ENCODE measurements at places on chromosomes 7 and 10.

DNA sequence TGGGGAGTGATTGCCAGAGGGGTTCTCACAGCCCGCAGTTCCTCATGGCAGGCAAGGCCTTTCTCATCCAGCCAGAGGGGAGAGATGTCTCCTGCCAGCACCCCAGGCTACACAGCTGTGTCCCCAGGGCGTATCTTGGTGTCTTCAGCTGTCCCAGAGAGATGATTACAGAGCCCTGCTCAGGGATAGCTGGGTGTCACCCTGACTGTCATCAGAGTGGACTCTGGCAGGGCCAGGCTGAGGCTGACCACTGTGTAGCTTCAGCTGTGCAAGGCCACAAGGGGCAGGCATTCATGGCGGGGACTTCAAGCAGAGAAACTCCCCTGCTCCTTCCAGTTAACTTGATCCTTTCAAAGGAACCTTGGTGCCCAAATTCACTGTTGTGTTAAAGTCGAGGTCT, 124.2 kb downstream of the RGS10 start:
- no peak for DNase-seq

DNA sequence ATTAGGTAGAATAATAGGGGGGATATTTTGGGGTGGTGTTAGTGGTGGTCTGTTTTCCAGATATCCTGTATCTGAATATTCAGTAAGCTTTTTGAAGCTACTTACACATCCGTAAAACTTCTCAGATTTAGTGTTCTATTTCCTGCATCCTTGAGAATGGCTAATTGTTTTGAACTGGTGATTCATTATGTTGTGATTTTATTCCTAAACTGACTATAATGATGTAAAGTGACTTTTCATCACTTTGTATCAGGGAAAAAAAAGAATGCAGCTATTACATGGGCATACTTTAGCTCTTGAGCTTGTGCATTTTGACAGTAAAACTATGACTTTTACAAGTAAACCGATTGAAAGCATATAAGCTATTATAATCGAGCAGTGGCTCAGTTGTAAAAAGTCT, 18.2 kb downstream of the WAC start:
- no peak for DNase-seq

DNA sequence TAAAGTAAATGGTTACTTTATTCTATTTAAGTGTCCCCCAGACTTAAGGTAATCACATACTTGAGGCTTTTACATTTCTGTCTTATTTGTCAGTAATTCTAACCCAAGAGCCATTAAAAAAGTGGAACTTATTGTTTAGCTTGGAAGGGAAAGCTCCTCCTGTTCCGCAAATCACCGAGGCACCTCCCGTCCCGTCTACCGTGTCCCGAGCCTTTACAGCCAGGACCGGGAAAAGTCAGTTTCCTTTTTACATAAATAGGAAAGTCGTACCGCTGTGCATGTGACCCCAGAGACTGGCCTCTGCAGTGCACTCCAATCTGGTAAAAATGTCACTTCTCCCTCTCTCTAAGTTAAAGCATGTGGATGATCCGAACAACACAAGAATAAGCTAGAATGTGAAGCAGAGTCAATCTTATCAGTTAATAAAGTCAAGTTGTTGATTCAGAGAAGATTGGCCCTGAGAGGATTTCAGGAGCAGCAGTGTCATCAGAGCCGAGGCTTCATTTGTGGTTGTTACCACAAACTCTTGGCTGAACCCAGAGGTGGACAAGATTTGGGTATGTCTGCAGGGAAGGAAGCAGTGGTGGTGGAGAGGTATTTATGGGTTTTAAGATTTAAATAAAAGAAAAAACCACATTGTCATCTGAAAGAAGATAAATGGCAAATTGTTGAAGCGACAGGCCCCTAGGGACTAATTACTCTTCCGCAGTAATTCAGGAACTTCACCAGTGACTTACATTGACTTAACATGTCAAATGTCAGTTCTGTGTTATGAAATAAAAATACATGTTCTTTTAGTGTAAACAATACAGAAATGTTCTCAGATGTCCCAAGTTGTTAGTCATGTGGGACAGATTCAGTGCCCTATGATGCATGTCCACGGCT, 316.6 kb upstream of the ZNF32 start:
- DNase-seq = no peak

GRCh38 chr7:150374472-150374871, 4.7 kb upstream of the ZNF775 start:
- DNase-seq = no peak

GRCh38 chr10:78742730-78743615, 325.8 kb upstream of the ZMIZ1 start:
- no peak for DNase-seq

GRCh38 chr7:136046548-136046947, 69.4 kb upstream of the MTPN start:
- no peak for DNase-seq

DNA sequence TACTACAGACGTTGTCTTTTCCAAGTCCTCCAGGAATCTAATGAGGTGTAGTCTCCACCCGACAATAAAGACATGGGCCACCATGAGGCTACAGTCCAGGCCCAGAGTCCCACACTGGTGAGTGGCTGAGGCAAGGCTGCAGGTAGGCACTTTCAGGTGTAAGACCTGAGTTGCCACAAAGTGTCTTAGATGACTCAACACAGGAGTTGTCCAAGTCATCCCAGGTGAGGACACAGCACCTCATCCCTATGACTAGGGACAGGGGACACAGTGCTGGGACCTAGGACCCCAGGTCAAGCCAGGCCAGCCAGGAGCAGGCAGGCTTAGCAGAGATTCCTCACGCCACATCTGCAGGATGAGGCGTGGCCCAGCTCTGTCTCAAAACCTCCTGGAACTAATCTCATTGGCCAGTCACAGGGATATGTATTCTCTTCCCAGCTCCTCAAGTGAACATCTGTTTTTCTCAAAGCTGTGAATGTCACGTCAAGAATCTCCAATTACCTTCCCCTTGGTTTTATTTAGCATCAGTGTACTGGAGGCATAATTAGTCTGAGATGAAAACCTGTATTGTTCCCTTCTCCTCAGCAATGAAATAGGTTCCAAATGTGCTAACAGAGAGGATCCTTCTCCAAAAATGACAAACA, 254.6 kb downstream of the GRID1 start:
- DNase-seq = no peak

DNA sequence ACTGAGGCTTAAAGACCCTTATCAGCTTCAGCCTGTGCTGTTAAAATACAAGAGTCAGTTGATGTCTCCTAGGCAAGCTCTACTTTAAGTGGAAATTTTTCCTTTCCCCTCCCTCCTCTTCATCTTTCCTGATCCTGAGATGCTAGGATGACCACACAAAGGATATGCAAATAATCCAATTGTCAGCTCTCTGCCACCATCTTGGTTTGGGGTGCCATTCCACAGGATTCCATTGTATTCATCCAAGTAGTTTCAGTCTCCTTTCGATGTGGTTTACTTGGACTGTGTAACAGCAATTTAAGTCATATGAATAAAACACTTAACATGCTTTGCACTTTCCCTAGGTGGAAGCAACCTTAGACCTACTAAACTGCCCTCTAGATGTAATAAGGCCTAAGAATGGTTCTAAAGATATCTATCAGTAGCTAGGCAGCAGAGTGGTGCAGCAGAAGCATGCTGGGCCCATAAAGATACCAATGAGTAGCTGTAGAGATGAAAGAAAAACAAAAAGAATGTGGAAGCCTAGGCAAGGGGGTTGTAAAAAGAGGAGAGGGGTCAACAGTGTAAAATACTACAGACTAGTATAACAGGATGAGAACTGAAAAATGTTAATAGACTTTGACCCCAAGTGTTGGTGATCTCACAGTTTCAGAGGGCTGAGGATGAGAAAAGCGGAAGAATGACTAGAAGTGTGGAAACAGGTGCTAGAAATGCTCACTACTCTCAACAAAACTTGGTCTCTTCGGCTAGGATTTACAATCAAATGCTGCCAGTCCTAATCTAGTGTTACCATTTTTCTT, 2.4 kb upstream of the CFAP69 start:
- no peak for DNase-seq

DNA sequence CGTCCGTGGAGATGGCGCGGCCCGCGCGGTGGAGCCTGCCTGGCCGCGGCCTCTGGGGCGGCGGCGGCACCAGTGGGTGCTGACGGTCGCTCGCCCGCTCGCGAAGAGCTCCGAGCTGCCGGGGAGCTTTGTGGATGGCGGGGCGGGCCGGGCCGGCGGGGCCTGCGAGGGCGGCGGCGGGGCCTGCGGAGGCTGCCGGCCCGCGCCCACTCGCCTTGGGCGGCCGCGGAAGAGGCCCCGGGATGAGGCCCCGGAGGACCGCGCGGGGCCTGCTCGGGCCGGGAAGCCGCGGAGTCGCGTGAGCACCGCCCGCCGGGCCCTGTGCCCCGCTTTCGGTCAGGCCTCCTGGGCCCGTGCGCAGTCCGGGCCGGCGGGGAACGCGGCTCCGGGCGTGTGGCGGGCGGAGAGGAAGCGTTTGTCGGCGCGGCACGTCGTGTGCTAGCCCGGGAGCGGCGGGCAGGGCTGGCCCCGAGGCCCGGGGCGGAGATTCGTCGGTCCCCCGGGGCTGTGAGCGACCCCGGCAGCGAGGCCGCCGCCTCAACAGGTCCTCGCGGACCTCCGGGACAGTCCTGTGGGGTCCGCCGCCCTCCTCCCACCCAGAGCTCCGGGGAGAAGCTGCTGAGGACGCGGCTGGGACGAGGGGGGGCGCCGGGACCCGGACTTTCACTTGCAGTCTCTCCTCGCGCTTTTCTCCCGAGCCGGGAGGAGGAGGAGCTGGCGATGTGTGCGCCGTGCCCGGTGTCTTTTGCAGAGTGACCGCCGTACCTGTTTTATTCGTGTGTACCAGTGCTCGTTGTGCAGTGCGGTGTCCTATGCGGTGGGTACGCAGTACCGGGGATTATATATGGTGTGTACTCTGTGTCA, 578 bp downstream of the ZMYND11 start:
- no peak for DNase-seq

GRCh38 chr7:79290841-79291497, 162.5 kb downstream of the MAGI2 start:
- DNase-seq = no peak

Data from DMS 273 treated with DMSO at 0.1 percent for 48 hours (cell line).